Stimulated activated CD8-positive, alpha-beta memory T cell treated with anti-CD3 and anti-CD28 coated beads, Interleukin-7, amount 100 ng/mL, for 1 hour (primary cell): ENCODE measurements at places on chromosomes 16 and 17.

DNA sequence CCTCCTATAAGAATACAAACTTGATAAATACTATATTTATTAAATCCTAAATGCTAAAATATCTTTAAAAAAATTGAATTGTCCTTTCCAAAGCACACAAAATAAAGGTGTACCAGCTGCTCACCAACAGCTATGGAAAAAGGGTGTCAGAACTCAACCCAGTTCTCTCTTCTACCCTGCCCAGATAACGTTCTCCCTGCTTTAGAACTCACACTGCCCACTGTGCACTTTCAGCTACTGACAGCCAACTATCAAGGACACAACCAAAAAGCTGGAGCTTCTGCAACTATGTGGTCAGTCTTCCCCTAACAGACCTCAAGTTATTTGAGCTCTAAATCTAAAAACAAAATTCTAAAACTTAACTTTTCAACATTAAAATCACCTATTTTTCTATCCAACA lies 13.7 kb downstream of the AP1G1 start:
- no peak for DNase-seq

DNA sequence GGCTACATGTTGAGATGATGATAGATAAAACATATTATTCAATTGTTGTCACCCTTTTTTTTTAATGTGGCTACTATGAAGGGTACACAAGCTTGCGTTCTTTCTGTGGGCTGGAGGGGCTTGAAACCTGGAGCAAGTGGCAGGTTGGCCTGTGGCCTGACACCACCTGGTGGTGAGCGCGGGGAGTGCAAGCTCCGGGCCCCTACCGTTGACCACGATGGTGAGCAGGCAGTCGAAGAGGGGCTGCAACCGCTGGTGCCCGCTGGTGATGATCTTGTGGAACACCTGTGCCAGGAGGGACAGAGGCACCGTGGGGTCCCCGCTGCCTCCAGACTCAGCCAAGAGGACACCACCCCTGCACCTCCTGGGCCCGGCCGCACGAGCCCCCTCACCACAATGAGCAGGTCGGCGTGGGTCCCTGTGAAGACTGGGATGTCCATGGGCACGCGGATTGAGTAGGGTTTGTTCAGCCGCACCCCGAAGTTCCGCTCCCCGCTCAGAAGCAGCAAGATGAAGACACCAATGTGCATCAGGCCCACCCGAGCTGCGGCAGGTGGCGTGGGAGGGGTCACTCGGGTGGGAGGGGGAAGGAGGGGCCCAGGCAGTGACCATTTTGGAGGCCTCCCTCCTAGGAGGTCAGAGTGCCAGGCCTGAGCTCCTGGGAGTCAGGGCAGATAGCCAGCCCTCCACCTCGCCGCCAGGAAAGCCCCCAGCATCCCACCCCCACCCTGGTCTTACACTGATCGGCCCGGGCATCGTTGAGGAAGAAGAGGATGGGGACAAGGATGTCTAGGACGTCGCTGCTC lies 14.4 kb downstream of the HID1 start:
- peak; percentile 71 for DNase-seq

DNA sequence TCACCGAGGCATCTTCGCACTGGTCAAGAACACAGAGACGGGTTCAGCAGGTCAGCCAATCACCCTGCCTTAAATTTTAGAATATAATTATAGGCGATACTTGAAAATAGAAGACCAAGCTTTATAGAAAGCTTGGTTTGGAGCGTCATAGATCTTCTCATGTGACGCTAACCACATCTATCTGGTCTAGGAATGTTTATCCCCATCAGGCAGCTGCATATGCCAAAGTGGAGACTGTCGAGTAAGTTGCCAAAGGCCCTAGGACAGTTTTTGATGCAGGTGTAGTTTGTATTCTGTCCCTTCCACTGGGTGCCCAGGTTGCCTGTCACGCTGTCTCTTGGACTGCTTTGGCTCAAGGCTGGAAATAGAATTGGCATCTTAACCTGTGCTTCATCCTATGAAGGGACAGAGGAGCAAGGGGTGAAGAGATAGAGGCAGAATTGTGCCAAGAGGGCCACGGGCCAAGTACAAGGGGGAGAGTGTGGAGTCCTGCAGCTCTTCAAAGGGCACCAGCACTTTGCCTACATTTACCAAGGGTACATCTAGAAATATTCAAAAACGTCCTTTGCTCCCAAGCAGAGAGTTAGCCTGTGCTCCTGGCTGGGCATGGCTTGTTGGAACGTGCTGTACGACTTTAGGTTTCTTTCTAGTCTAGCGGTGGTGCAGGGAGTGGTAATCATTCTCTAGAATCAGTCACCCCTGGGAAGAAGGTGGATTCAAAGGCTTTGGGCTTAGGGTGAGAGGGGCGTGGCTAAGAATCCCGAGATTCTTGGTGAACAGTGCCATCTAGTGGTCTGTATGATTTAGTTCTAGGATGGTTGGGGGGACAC lies 5.3 kb upstream of the WIPI1 start:
- DNase-seq = peak; percentile 29

- no peak for DNase-seq
These were observed 10.2 kb downstream of the MYO19 start for GRCh38 chr17:36524428-36524876.

- DNase-seq = no peak
These were observed 7.5 kb downstream of the TK1 start for GRCh38 chr17:78179372-78179771.

GRCh38 chr16:89324056-89325010 lies 106.8 kb downstream of the ZNF778 start:
- no peak for DNase-seq

DNA sequence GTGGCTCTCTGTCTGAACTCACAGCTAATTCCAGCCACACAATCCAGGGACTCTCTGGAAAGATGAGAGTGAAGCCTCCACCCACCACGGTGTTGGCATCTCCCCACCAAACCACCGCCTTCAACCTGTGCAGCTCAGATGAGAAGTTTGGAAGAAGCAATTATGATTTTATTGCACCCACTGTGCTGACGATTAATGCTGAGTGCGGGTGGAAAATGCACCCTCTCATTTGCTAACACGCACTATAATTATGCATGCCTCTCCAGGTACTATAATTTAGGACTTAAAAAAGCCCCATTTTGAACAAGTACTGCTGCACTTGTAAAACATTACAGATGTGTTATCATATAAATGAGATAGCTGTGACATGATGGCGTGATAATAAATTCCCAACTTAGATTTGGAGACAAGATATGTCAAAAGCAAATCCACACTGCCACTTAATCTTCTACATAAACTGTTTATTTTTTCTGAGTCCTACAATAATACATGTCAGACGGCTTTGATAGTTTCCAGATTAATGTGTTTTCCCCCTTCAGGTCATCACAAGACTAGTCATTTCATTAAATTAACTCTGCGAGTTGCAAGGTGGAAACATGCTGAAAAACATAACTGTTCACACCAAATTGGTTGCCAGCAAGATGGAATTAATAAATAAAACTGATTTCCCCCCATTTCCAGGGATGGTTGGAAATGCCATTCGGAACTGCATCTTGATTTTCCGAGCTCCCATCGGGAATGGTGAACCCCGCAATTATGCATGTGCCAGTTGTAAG lies 466.5 kb upstream of the MAF start:
- DNase-seq = no peak
